Body of pancreas (tissue), 4 donors: ENCODE measurements at places on chromosomes 6 and 20.

- DNase-seq = no peak
- peaks cover 4% of the 10 kb centered on the region for H3K4me1 ChIP-seq
- H3K27ac ChIP-seq = no peak overlapping the region
- no peaks in the 10 kb centered on the region for H3K27me3 ChIP-seq
- H3K4me3 ChIP-seq = no peak overlapping the region
Observed at GRCh38 chr20:40890635-40891034, 138.0 kb upstream of the TOP1 start.

GRCh38 chr6:17392978-17393891, at the start of gene CAP2:
Gene CAP2 (plus strand): TSS chr6:17393595. CDS start chr6:17421556, 27,961 bp downstream.
- peak within 1 kb of the TSS; percentile 87 for H3K27ac ChIP-seq
- H3K4me1 ChIP-seq = peaks cover 10% of the 10 kb centered on the region
- peak within 1 kb of the TSS; percentile 37 for H3K4me3 ChIP-seq
- no peaks in the 10 kb centered on the region for H3K36me3 ChIP-seq
- H3K27me3 ChIP-seq = no peaks in the 10 kb centered on the region

- no peaks in the 10 kb centered on the region for H3K27me3 ChIP-seq
- peaks cover 25% of the 10 kb centered on the region for H3K4me1 ChIP-seq
- H3K36me3 ChIP-seq = peaks cover 5% of the 10 kb centered on the region
- no peak for DNase-seq
- H3K4me3 ChIP-seq = no peak overlapping the region
Observed at GRCh38 chr20:49267327-49267726, 10.5 kb downstream of the ZNFX1 start.

- no peak overlapping the region for H3K27ac ChIP-seq
- DNase-seq = no peak
- H3K36me3 ChIP-seq = no peaks in the 10 kb centered on the region
- no peak overlapping the region for H3K4me3 ChIP-seq
- peaks cover 28% of the 10 kb centered on the region for H3K27me3 ChIP-seq
Observed at GRCh38 chr20:63017076-63017825, 10.5 kb upstream of the BHLHE23 start.

GRCh38 chr6:41966961-41967311, 25.3 kb upstream of the CCND3 start:
- no peaks in the 10 kb centered on the region for H3K4me1 ChIP-seq
- no peak for DNase-seq
- H3K27me3 ChIP-seq = no peaks in the 10 kb centered on the region
- H3K4me3 ChIP-seq = no peak overlapping the region
- no peak overlapping the region for H3K27ac ChIP-seq
- no peaks in the 10 kb centered on the region for H3K36me3 ChIP-seq
